ENCODE measurements at places on chromosomes 11 and 22.

- no peak for DNase-seq
Measured at GRCh38 chr11:98600786-98601773, 419.7 kb upstream of the CNTN5 start.

- no peak for DNase-seq
Measured at GRCh38 chr22:41043722-41044121, 48.7 kb upstream of the EP300 start.

DNA sequence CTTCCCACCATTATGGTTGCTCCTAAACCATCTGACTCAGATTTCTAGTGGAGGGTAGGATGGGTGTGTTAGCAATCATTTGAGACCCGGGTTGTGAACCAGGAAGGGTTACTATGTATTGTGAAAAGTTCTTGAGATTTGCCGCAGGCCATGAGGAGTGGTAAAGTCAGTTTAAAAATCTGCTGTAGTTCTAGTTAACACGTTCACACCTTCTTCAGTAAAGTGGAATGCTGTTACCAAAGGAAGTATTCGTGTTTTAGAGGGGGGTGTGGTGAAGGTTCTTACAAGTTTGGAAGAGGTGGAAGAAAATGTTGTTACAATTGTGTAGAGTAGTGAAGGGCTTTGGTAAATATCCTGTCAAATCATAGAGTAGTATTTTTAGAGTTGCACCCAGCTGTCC lies 2.6 kb downstream of the MTMR3 start:
- no peak for DNase-seq

- DNase-seq: peak; percentile 88
Measured at GRCh38 chr11:87437844-87438223, 400.1 kb downstream of the TMEM135 start.

DNA sequence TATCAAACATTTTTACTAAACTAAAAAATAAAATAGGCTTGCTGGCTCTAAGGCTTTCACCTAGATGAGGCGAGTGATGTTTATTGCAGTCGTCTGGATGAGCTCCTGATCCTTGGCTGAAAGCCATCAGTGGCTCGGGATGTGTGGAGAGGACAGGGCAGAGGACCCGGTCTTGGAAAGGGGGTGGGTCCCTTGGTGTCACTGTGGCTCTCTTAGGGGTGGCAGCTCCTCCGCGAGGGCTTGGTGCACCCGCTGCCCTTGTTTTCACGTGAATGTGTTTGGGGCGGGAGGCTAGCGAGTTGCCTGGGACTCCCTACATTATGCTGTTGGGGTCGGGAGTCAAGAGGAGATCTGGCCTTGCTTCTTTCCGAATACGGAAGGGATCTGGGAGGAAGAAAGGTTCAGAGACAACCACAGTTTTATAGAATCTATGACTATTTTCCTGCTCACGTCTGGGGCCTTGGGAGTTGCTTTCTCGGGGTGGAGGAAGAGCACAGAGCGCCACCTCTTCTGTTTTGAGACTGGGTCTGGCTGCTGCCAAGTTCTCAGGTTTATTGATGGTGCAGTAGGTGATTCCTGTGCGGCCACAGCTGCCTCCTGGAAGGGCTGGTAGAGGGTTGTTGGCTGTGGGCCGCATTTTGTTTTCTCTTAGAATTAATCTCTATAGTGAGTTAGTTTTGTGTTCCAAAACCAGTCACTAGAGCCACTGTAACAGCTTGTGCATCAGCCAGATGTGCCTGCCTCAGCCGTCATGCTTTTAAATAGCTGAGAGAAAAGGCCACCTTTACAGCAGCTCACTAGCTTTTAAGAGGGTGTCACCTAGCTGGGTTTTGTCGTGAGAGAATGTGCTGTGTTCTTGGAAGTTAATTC lies 12.8 kb downstream of the TBC1D22A start:
- no peak for DNase-seq

- DNase-seq: no peak
Measured at GRCh38 chr11:87035976-87036583, 1.7 kb upstream of the TMEM135 start.

GRCh38 chr11:17745023-17745772 lies 10.6 kb downstream of the KCNC1 start:
- DNase-seq: no peak

- peak; percentile 56 for DNase-seq
Measured at GRCh38 chr22:38327805-38328204, 10.6 kb upstream of the CSNK1E start.
